Immature natural killer cell (primary cell): ENCODE measurements at places on chromosomes 6 and 20.

- DNase-seq, result no peak
Observed at GRCh38 chr6:52643158-52643557, 27.8 kb upstream of the TMEM14A start.

GRCh38 chr6:41193171-41193734 is 7.7 kb downstream of the TREML2 start:
- no peak for DNase-seq

GRCh38 chr6:169881976-169882375 is 130.6 kb downstream of the ERMARD start:
- no peak for DNase-seq

GRCh38 chr20:37416100-37416847 is 70.3 kb downstream of the SRC start:
- DNase-seq, result no peak

GRCh38 chr20:34193051-34193450 is 48.2 kb upstream of the ASIP start:
- no peak for DNase-seq

GRCh38 chr6:41487860-41488432 is 58.2 kb upstream of the FOXP4 start:
- no peak for DNase-seq
